Peyer's patch (tissue), 4 donors: ENCODE measurements at places on chromosomes 6 and 20. TPM values are rescaled to one million over a fixed set of nuclear protein-coding genes. Genes with fewer than 3 reads are reported as not detected.

DNA sequence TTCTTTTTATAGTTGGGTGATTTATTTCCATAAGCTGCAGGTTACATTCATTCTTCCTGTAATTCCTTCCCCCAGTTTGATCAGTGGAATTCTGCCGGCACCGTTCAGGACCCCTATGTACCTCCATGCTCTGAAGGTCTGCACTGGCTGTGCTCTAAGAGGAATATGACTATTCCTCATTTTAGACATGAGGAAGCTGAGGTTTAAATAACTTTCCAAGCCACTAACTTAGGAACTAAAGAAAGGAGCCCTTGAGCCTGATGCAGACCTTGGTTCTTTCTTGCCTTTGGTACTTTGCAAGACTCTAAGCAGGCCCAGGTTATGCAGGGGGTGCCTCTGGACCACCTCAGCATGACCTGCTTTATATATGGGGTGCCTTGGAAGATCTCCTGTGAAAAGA is 318.5 kb downstream of the QKI start:
- no peak overlapping the region for H3K27ac ChIP-seq
- no peaks in the 10 kb centered on the region for H3K4me1 ChIP-seq
- no peaks in the 10 kb centered on the region for H3K27me3 ChIP-seq
- no peak overlapping the region for H3K4me3 ChIP-seq

DNA sequence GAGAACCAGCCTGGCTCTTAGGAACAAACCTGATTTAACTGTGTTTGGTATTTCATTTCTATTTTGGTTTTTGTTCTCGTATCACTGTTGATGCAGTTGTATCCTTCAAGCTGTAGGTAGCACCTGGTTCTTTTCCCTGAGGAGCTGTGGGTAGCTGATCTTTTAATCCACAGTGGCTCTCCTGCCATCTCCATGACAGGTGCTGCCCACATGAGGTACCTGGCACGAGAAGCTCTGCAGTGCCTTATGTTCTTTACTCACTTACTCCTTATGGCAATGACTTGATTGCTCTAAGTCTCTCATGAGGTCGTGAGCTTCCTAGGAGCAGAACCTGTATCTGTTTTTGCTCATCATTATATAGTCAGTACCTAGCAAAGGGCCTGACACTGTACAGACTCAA is 74.3 kb upstream of the EMILIN3 start:
- H3K36me3 ChIP-seq: no peaks in the 10 kb centered on the region
- no peak overlapping the region for H3K4me3 ChIP-seq
- DNase-seq: no peak

GRCh38 chr6:36280983-36281382 is 11.1 kb downstream of the PNPLA1 start:
- no peak for DNase-seq
- no peaks in the 10 kb centered on the region for H3K27me3 ChIP-seq
- H3K36me3 ChIP-seq: no peaks in the 10 kb centered on the region
- H3K27ac ChIP-seq: no peak overlapping the region

GRCh38 chr6:114342086-114342825 is 567 bp downstream of the HS3ST5 start:
- peaks cover 16% of the 10 kb centered on the region for H3K27me3 ChIP-seq
- H3K36me3 ChIP-seq: no peaks in the 10 kb centered on the region
- peak overlapping the region; percentile 6 for H3K4me3 ChIP-seq
- no peak overlapping the region for H3K27ac ChIP-seq
- peak; percentile 45 for DNase-seq

DNA sequence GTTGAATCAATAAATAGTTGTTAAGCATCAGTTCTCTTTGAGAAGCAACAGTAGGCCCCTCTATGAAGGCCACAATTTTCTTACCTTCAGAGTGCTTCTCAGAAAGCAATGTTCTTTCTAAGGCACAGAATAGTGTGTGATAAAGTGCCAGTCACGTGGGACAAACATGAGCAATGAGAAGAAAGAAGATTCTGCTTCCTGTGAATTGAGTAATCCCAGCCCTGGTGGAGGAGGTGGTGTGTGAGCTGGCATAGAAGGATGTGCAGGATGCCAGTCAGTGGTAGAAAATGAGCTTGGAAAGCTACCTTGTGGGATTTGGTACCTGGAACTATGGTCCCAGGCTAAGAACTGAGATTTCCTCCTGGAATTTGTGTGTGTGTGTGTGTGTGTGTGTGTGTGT is 21.7 kb downstream of the KIZ start:
- no peak overlapping the region for H3K4me3 ChIP-seq
- no peak for DNase-seq
- no peaks in the 10 kb centered on the region for H3K4me1 ChIP-seq
- H3K36me3 ChIP-seq: no peaks in the 10 kb centered on the region
- H3K27ac ChIP-seq: no peak overlapping the region

LGSN gene
- not detected for total RNA-seq

OR2H2 gene
- not detected for total RNA-seq

- no peak for DNase-seq
- H3K4me1 ChIP-seq: no peaks in the 10 kb centered on the region
- no peaks in the 10 kb centered on the region for H3K36me3 ChIP-seq
- H3K27ac ChIP-seq: no peak overlapping the region
- H3K27me3 ChIP-seq: no peaks in the 10 kb centered on the region
Observed at GRCh38 chr6:22327881-22328280, 31.0 kb upstream of the PRL start.

GRCh38 chr6:14372734-14373489 is 255.3 kb downstream of the CD83 start:
- no peaks in the 10 kb centered on the region for H3K36me3 ChIP-seq
- no peaks in the 10 kb centered on the region for H3K4me1 ChIP-seq
- DNase-seq: no peak
- no peak overlapping the region for H3K4me3 ChIP-seq

GRCh38 chr6:155872961-155873360 is 417.3 kb upstream of the NOX3 start:
- H3K36me3 ChIP-seq: no peaks in the 10 kb centered on the region
- no peak overlapping the region for H3K27ac ChIP-seq
- no peak overlapping the region for H3K4me3 ChIP-seq
- no peaks in the 10 kb centered on the region for H3K4me1 ChIP-seq
- no peaks in the 10 kb centered on the region for H3K27me3 ChIP-seq

GRCh38 chr6:46325561-46326530 is 155.1 kb upstream of the ENPP5 start:
- H3K4me1 ChIP-seq: no peaks in the 10 kb centered on the region
- H3K27ac ChIP-seq: no peak overlapping the region
- no peaks in the 10 kb centered on the region for H3K27me3 ChIP-seq
- no peak overlapping the region for H3K4me3 ChIP-seq
- H3K36me3 ChIP-seq: no peaks in the 10 kb centered on the region

- H3K27me3 ChIP-seq: no peaks in the 10 kb centered on the region
- H3K27ac ChIP-seq: no peak overlapping the region
- no peaks in the 10 kb centered on the region for H3K36me3 ChIP-seq
Observed at GRCh38 chr6:6775074-6775473, 186.6 kb downstream of the LY86 start.
